ENCODE measurements at places on chromosomes 7 and 10.

- DNase-seq: no peak
These were observed 260.0 kb downstream of the GRID1 start for GRCh38 chr10:86106616-86107015.

GRCh38 chr7:131322861-131323260, 4.8 kb upstream of the MKLN1 start:
- no peak for DNase-seq

GRCh38 chr7:150380463-150380862, 1.3 kb downstream of the ZNF775 start:
- DNase-seq: no peak

- no peak for DNase-seq
These were observed 15.7 kb downstream of the BPGM start for GRCh38 chr7:134662166-134662870.

DNA sequence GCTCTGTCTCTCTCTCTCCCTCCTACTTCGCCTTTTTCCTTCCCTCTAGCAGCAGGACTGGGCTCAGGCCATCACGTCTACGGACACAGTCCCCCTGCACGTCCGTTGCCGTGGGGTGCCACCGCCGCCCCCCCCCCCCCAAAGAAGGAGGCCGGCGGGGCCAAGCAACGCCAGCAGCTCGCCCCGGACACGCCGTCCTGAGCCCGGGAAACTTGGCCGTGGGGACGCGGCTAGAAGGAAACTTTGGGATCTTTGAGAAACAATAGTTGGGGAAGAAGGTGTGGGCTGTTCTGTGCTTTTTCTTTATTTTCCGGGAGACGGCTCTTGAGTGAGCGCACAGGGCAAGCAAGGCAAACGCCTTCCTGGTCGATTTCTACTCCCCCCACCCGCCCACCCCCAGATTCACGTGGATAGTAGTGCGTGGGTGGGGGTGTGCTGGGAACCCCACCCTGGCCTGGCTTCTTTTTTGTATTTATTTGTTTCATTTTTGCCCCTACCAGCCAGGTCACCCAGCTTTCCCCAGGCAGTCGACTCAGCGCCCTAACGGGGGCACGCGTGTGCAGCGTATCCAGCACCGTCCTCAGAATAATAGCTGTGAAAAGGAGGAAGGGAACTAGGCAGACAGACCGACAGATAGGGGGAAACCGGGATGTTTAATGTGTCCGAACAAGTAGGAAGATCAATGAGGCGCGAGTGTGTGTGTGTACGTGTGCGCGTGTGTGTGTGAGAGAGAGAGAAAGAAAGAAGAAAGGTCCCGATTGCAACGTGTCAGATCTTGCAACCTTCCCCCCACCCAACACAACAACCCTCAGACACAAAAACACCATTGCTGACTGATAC, 1.4 kb downstream of the MXI1 start:
- DNase-seq: peak; percentile 66

- DNase-seq: no peak
These were observed 25.8 kb upstream of the PCGF5 start for GRCh38 chr10:91194497-91195179.

DNA sequence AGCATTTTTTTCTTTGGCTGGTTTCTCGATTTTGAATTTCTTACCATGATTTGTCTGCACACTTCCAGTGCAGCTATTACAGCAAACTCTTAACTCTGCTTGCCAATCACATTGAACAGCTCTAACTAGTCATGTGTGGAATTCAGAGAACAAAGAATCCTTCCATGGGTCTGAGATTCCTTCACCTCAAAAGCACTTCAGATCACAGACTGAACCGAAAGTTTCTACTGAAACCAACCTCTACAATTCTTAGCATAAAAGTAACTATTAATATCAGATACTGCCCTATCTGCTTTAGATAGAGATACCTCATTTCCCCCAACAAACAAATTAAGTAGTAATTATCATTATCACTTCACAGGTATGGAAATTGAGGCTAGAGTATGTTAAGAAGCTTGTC, 56.5 kb upstream of the SP4 start:
- DNase-seq: no peak

- no peak for DNase-seq
These were observed 54.5 kb downstream of the COL1A2 start for GRCh38 chr7:94449151-94449725.

DNA sequence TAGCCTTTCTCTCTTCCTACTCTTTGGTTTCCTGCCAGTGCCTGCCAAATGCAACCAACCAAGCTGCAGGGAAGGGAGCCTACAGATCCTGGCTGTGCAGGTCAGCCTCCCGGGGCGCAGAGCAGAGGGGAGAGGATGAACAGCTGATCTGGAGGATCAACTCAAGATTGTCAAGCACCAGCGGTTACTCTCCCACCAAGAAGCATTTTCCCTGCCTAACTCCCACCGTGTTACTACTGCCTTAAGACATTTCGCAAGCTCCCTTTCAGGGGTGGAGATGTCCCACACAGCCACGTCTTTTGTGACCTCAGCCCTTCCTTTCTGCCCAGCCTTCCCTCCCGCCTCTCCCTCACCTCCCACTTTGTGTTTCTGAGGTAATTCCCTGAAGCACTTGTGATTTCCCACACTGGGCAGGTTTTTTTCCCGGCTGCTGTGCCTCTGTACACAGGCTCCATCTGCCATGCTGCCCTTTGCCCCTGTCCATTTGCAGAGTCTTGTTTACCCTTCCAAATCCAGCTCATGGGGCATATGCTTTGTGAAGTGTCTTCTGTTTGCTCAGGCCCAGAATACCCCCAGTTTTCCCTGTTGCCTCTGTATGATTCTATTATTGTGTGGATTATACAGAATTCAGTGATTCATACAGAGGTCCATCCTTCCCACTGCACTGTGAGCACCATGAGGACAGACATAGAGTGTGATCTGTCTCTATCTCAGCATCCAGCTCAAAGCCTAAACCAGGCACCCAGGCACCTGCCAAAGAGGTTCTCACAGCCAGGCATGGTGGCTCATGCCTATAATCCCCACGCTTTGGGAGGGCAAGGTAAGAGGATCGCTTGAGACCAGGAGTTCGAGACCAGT, 40.9 kb upstream of the PAPSS2 start:
- DNase-seq: no peak

DNA sequence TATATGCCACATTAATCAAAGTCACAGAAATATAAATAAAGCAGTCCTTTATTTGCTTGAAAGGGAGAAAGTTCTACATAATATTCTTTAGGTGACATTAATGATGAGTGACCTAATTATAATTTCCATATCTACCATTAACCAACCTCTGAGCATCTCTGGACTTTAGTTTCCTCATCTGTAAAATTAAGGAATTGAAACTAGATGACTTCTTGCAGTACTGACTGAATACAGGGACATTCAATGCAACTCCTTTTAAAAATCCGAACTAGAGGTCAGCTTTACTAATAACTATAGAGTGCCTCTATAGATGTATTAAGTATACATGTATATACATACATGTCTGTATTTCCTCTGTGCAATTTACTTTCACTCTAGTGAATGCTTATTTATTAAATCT, 3.9 kb downstream of the FMC1 start:
- DNase-seq: no peak

DNA sequence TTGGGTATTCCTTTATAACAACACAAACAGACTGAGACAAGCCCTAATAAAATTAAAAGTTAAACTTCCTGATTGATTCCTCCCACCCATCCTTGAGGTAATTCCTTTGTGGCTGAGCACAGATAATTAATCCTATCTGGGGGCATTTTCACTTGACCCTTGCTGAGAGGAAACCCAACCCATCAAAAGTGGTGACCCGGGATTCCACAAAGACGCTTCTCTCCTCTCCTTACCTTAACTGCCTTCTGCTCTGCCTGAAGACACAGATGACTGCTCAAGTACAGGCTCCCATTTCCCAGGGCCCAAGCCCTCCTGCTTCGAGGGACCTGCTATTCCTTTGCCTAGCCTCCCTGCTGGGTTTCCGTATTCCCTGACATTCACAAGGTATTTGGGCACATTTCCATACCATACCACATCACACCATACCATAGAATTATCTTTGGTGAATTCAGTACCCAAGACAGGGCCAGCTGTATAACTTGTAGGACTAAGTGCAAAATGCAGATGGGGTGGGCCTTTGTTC, 9.8 kb upstream of the MAPK8 start:
- no peak for DNase-seq

DNA sequence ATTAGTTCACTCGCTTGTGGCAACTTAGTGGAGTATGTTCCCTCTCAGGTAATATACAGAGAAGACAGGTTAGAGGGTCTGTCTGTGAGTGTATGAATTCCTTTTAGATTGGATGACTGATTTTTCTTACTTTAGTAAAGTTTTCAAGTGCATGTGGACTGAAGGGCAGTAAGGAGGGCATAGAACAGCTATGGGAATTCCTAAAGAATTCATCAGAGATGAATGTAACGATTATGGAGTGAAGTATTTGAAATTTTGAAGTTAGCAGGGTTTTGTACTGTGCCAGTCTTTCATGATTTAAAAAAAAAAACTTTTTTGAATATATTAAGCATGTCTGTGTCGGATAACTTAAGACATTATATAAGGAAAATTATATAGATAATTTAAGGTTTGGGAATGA, 15.5 kb downstream of the MAPK8 start:
- DNase-seq: no peak

DNA sequence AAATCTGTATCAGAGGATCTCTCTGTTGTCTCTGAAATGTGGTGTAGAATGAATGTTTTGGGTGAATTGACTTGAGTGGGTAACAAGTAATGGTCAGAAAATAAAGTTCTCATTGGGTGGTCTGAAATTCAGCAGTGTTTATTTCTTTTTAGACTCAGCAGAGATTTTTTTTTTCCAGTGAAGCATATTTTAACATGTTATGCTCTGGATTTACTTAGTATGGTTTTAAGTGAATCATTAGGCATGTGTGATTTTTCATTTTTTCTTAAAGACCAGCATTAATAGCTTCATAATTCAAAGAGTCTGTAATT, 63.5 kb downstream of the REEP3 start:
- no peak for DNase-seq

- no peak for DNase-seq
These were observed 50.6 kb upstream of the GJD4 start for GRCh38 chr10:35554461-35555056.

DNA sequence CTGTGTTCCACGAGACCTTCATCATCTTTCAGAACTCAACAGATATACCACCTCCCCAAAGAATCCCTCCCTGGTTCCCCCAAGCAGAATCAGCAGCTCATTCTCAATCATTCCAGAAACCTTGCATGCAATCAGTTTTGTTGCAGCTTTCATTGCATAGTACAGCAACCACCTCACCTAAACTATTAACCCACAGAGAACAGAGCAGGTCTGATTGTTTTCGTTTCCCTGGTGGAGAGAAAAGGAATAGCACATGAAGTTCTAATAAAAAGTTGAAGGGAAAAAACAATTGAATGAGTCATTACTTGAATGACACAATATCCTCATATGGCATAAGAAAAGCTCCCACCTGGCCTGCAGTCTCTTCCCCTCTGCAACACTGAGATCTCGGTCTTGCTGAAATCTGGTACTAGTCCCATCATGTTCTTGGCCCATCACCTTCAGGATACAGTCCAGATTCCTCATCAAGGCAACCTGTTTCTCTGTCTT, 147.1 kb upstream of the GDF10 start:
- no peak for DNase-seq

DNA sequence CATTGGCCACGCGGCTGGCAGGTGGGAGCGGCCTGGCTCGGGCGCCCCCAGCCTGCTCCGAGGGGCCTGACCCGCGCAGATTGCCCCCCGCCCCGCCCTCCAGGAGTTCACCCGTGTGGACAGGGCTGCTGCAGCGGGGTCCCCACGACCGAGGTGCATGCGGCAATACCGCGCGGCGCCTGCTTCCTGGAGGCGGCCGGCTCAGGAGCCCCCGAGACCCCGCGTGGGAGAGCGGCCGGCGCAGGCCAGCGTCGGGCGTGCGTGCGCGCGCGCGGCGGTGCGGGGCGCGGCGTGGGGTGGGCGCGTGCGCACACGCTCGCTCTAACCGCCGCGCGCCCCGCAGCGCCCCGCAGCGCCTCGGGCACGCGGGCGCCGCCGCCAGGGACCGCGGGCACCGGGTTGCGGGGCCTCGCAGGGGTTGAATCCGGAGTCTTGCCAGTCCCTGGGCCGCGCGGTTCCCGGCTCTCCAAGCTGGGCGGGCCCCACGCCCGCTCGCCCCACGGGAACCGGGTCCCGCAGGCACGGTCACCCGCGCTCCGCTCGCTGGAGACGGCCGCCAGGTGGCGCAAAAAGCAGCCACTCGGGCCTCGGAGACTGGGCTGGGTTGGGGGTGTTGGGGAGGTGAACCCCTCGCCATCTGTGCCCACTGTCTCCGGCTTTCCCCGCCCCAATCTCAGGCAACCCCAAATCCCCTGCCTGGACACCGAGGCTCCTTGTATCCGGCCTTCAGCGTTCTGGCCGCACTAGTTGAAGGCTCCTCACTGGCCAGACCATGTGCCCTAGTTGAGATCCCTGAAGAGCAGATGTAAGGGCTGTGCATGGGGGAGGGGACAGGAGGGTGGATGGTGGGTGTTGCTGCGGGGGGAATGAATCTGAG, 1.3 kb upstream of the ACHE start:
- DNase-seq: peak; percentile 58

GRCh38 chr7:94561841-94562514, 52.4 kb downstream of the CASD1 start:
- no peak for DNase-seq

DNA sequence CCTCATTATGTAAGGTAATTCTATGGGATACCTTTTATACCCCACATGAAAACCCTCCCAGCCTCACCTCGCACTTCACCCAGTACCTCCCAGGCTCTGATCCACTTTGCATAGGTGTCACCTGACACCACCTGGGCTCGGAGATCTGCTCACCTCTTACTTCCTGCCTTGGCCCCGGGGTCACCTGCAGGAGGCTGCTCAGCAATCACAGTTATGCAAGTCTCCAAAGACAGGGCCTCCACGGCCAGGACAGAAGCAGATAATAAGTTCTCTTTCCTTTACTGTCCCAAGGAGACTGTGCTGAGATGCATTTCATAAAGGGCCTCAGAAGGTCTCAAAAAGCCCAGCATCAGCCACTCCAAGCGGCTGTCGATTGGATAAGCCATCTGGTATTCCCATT, 112.4 kb upstream of the PPP2R2D start:
- DNase-seq: no peak

- no peak for DNase-seq
These were observed 91.2 kb upstream of the OIT3 start for GRCh38 chr10:72802332-72802731.

GRCh38 chr10:79984851-79985250, 35.9 kb upstream of the SFTPD start:
- DNase-seq: no peak

GRCh38 chr10:48551861-48552591, 52.8 kb downstream of the ARHGAP22 start:
- peak; percentile 50 for DNase-seq
